ENCODE measurements at places on chromosomes 3 and 15.

GRCh38 chr3:3798631-3799113 is 559 bp upstream of the LRRN1 start:
- DNase-seq: peak; percentile 9

GRCh38 chr3:126983276-126983652 is 349 bp downstream of the PLXNA1 start:
- DNase-seq: no peak

GRCh38 chr15:63476229-63476632 is 28.2 kb upstream of the USP3 start:
- no peak for DNase-seq

DNA sequence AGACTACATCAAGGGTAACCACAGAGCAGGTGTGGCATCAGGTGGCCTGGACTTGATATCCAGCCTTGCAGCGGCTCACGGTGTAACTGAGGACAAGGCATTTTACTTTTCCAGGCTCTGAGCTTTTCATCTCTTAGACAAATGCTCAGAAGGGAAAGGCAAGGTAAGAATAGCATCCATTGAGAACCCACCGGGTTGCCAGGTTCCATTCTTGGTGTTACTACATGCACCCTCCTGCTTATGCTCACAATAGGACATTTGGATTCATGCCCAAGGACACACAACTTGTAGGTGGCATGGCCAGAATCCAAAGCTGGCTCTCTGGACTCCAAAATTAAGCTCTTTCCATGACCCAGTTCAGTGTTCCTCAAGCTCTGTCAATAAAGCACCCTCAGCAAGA is 85.5 kb downstream of the CCNL1 start:
- no peak for DNase-seq

DNA sequence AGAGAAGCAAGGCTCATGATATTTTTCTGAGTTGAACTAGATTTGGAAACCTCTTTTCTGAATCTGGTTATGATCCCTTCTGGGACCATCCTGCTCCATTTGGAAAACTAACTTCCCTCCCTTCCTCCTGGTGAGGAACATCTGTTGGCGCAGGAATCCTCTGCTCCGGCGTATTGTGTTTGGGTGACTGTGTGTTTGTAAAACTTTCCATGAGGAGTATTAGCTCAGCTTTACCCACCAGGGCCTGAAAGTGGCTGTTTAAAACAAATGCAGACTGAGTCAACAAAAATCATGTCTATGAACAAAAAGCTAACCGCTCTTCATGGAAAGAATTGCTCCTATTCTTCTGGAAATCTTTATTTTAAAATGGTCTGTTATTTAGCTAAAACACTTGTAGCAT is 17.7 kb downstream of the STARD9 start:
- no peak for DNase-seq

DNA sequence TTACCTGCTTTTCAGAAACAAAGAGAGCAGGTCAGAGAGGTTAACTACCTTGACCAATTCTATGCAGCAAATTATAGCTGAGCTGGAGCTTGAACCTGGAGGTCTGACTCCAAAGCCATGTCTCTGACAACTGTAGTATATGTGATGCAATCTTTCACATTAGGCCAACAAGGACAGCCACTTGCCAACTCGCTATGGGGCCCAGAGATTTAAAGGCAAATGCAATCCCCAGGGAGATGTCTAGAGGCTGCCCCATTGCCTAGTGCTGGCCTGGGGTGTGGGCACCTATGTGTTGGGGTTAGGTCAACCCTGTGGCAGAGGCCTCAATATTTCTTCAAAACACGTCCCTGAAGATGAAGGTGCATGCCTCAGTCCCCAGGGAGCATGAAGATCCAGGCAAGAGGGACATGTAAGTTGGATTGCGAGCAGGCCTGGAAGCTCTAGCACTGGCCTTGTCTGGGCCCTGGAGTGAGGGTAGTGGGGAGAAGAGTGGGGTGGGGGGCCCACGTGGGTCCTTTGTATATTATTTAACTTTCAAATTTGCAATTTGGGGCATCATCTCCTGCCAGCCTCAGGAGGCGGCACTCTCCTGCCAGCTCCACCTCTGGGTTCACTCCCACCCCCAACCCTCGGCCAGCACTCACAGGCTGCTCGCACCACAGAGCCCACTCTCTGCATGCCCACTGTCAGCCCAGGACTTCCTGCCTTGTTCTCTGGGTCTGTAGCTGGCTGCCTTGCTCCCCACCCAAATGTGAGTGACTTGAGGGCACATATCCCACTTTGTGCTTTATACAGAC is 64.3 kb downstream of the SLC12A8 start:
- DNase-seq: no peak

Measured in effector CD8-positive, alpha-beta T cell (primary cell).